GM23248 (cell line): ENCODE measurements at places on chromosomes 2 and 18.

- H3K4me1 ChIP-seq, result no peaks in the 10 kb centered on the region
- H3K27me3 ChIP-seq, result no peaks in the 10 kb centered on the region
- H3K27ac ChIP-seq, result no peak overlapping the region
- no peaks in the 10 kb centered on the region for H3K36me3 ChIP-seq
- DNase-seq, result peak; percentile 0
Observed at GRCh38 chr2:208820014-208820688, 413.6 kb downstream of the PTH2R start.

DNA sequence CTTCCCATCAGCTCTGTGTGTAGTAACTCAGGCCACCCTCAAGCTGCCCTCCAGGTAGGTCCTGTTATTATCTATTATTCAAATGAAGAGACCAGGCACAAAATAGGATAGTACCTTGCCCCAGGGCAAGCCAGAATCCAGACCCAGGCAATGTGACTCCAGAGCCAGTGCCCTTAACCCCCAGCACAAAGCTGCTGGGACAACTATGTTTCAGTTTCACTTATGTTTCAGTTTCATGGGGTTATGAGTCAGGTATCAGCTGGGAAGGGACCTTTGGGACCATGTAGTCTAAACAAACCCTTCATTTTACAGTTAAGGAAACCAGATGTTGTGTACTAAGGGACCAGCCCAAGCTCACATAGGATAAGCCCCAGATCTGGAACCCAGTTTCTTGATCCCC is 10.0 kb downstream of the HK2 start:
- no peaks in the 10 kb centered on the region for H3K27me3 ChIP-seq
- peak overlapping the region; percentile 55 for H3K4me3 ChIP-seq
- DNase-seq, result peak; percentile 87
- H3K4me1 ChIP-seq, result peaks cover 50% of the 10 kb centered on the region
- no peaks in the 10 kb centered on the region for H3K36me3 ChIP-seq
- peak overlapping the region; percentile 92 for H3K27ac ChIP-seq

- H3K27me3 ChIP-seq, result no peaks in the 10 kb centered on the region
- H3K4me3 ChIP-seq, result no peak overlapping the region
- H3K4me1 ChIP-seq, result no peaks in the 10 kb centered on the region
- no peaks in the 10 kb centered on the region for H3K36me3 ChIP-seq
- no peak for DNase-seq
Observed at GRCh38 chr2:181404472-181404871, 52.7 kb upstream of the ITGA4 start.

GRCh38 chr2:114157057-114157385 is 267.1 kb downstream of the ACTR3 start:
- no peaks in the 10 kb centered on the region for H3K27me3 ChIP-seq
- DNase-seq, result no peak
- H3K4me3 ChIP-seq, result no peak overlapping the region
- H3K4me1 ChIP-seq, result no peaks in the 10 kb centered on the region
- no peak overlapping the region for H3K27ac ChIP-seq

- H3K36me3 ChIP-seq, result no peaks in the 10 kb centered on the region
- H3K4me3 ChIP-seq, result no peak overlapping the region
- no peaks in the 10 kb centered on the region for H3K4me1 ChIP-seq
- H3K27me3 ChIP-seq, result no peaks in the 10 kb centered on the region
- DNase-seq, result peak; percentile 23
- no peak overlapping the region for H3K27ac ChIP-seq
Observed at GRCh38 chr2:106649306-106649705, 162.1 kb downstream of the CD8B2 start.

DNA sequence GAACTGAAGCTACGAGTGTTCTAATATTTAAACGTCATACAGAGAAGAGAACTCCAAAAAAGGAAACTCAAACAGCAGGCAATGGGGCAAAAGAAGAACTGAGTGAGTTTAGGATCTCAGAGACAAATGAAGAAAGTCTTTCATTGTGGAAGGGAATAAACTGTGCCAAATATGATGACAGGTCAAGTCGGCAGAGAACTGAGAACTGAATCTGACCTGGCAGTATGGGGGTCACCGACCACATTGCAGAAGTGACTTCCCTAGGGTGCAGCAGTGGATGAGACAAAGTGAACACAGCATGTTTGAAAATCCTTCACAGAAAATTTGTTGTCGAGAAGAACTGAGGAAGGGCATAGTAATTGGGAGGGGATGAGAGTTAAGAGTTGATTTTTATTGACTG is 55.9 kb downstream of the TTC21B start:
- peaks cover 26% of the 10 kb centered on the region for H3K36me3 ChIP-seq
- no peaks in the 10 kb centered on the region for H3K27me3 ChIP-seq
- no peak overlapping the region for H3K27ac ChIP-seq
- no peak for DNase-seq
- no peaks in the 10 kb centered on the region for H3K4me1 ChIP-seq
- no peak overlapping the region for H3K4me3 ChIP-seq

GRCh38 chr2:39399570-39399969 is 37.5 kb downstream of the MAP4K3 start:
- H3K27ac ChIP-seq, result no peak overlapping the region
- no peaks in the 10 kb centered on the region for H3K36me3 ChIP-seq
- no peak for DNase-seq
- no peaks in the 10 kb centered on the region for H3K27me3 ChIP-seq

GRCh38 chr2:174485788-174486562 is 854 bp downstream of the GPR155 start:
- H3K27me3 ChIP-seq, result no peaks in the 10 kb centered on the region
- peak overlapping the region; percentile 91 for H3K4me3 ChIP-seq
- no peaks in the 10 kb centered on the region for H3K36me3 ChIP-seq
- H3K4me1 ChIP-seq, result peaks cover 11% of the 10 kb centered on the region; the same call in 1 of the 2 replicates

DNA sequence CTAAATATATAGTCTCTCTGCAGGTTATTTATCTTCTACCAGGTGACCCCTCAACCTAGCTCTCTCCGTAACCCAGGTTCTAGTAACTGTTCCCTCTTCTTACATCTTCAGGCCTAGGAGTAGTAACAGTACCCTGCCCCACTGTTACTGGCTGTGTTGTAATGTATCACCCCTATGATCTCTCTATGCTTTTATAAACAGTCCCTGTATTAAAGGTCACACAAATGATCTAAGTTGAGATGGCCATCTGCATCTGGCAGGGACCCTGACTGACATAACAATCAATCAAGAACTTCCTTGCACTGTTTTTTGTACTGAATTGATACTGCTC is 219.7 kb upstream of the STK17B start:
- no peaks in the 10 kb centered on the region for H3K27me3 ChIP-seq
- no peak for DNase-seq
- peaks cover 3% of the 10 kb centered on the region; the same call in 1 of the 2 replicates for H3K4me1 ChIP-seq

- no peaks in the 10 kb centered on the region for H3K27me3 ChIP-seq
- no peaks in the 10 kb centered on the region for H3K4me1 ChIP-seq
- no peaks in the 10 kb centered on the region for H3K36me3 ChIP-seq
- no peak for DNase-seq
Observed at GRCh38 chr2:133085646-133086045, 415.6 kb upstream of the LYPD1 start.

DNA sequence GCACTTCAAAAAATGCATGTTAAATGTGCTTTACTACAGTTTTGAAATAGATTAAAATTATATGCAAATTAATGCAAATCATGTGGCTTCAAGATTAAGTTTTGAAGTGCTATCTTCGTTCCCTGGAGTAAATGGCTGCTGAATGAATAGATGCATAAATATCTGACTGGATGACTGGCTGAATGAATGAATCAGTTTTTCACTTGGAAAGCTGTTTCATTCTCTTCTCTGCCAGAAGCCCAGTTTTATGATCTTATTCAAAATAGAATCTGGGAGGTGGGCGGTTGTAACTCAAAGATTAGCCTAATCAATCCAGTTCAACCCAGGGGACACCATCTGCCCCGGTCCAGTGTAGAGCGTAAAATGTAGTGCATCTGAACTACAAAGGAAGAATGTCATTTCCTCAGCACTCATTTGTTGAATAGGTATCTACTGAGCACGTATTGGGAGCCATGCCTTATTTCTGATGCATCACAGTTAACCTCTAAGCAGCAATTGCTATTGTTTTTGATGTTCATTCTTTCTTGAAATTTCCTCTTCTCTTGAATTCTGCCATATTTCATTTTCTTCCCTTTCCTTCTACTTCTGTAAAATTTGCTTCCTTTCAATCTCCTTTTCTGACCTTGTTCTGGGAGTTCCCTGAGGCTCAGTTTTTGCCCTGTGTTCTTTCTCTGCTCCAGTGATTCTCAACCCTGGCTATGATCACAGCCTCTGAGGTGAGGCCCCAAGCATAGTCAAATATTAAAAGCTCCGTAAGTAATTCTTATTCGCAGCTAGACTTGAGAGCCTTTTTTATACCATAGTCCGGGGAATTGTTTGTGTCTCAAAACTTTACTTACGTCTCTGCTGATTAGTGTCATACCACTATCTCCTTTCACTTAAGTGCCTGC is 282.7 kb downstream of the PARD3B start:
- no peaks in the 10 kb centered on the region for H3K36me3 ChIP-seq
- DNase-seq, result no peak
- no peak overlapping the region for H3K27ac ChIP-seq
- H3K4me1 ChIP-seq, result no peaks in the 10 kb centered on the region
- no peak overlapping the region for H3K4me3 ChIP-seq

GRCh38 chr18:5726011-5726410 is 169.3 kb downstream of the TMEM200C start:
- H3K4me1 ChIP-seq, result no peaks in the 10 kb centered on the region
- no peaks in the 10 kb centered on the region for H3K27me3 ChIP-seq
- DNase-seq, result no peak
- H3K36me3 ChIP-seq, result no peaks in the 10 kb centered on the region
- H3K27ac ChIP-seq, result no peak overlapping the region
- no peak overlapping the region for H3K4me3 ChIP-seq

DNA sequence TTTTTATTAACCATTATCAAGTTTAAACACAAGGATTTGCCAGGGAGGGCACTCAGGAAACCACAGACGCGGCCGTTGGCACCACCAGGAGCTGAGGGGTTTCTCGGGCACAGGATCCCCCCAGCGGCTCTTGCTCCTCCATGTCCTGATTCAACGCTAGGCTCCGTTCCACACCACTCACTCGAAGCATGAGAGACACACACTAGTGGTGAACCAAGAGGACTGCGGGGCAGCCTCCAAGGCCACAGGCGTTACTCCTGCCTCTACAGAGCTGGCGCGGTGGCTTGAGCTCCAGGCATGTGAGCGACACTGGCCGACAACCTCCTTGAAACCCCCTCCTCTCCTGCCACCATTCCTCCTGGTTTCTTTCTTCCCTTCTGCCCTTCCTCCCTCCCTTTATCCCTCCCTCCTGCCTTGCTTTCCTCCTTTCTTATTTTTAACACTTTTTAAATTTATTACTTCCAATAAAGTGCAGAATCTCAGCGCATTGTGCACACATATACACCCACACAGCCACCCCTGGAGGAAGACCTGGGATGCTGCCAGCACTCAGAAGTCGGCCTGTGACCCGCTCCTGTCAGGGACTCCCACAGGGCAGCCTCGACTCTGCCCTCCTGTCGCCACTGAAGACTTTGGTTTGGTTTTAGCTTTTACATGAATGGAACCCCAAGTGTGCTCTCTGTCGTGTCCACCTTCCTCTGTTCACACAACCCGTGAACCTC is 21.7 kb downstream of the COX7A2L start:
- no peak overlapping the region for H3K4me3 ChIP-seq
- no peaks in the 10 kb centered on the region for H3K27me3 ChIP-seq
- no peak overlapping the region for H3K27ac ChIP-seq

DNA sequence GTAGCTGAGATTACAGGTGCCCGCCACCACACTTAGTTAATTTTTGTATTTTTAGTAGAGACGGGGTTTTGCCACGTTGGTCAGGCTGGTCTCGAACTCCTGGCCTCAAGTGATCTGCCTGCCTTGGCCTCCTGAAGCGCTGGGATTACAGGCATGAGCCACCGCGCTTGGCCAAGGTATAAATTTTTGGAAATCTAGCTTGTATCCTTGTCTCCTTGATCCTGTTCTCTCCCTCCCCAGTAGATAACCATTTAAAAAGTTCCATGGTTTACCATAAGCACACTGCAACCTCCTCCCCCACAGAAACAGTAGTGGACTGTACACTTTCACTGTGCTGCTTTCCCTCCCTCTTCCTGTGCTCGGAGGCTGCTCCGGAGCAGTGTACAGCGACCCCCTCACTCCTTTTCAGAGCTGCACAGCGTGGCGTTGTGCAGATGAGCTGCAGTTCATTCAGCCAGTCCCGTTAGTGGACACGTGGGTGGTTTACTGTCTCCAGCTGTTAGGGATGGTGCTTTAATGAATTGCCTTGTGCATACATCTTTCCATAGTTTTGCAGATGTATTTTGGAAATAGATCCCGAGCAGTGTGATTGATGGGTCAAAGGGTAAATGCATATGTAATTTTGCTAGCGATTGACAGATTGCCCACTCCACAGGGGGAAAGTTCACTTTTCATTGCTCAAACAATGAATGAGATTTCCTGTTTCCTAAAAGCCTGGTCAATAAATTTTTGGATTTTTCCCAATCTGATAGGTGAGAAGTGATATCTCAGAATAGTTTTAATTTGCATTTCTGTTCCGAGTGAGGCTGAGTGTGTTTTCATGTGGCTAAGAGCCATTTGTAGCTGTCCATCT is 14.8 kb downstream of the ASB1 start:
- DNase-seq, result no peak
- peaks cover 39% of the 10 kb centered on the region for H3K36me3 ChIP-seq
- no peaks in the 10 kb centered on the region for H3K27me3 ChIP-seq
- peak overlapping the region; percentile 100 for H3K27ac ChIP-seq

- H3K4me1 ChIP-seq, result no peaks in the 10 kb centered on the region
- no peak for DNase-seq
- no peaks in the 10 kb centered on the region for H3K27me3 ChIP-seq
- H3K4me3 ChIP-seq, result no peak overlapping the region
Observed at GRCh38 chr2:12737738-12738485, 21.2 kb downstream of the TRIB2 start.

DNA sequence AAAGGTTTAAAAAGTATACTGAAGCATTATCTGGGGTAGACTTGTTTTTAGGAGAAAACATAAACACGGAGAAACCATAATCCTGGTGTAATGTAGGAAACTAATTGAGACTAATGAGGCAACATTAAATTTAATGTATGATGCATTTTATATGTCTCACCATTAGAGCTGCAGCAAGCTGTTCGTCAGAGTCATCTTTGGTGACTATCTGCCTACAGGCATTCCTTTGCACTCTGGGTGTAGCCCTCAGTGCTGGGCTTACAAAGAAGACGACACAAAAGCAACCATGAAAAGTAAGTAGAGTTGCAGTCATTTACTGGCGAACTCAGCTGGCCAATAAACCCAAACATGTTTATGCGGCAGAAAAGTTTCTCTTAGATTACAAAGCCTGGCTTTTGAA is 415.3 kb upstream of the ZEB2 start:
- no peak overlapping the region for H3K4me3 ChIP-seq
- DNase-seq, result no peak
- peaks cover 17% of the 10 kb centered on the region for H3K4me1 ChIP-seq
- no peaks in the 10 kb centered on the region for H3K27me3 ChIP-seq
- no peaks in the 10 kb centered on the region for H3K36me3 ChIP-seq

DNA sequence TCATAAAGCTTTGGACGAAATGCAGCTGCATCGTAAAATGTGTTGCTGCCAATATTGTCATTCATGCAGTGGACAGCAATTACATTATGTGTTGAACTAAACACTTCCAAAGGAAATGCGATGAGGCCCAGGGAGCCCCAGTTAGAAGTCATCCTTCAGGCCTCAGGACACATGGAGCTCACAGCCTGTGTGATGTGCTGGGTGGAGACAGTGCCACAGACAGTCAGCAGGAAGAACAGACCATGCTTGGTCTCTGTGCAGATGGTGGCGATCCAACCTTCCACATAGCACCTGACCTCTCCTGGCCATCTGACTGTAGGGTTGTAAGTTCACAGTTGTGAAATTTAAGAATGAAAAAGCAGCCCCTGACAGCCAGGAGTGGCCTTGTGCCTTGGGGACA is 118.3 kb upstream of the ALKAL2 start:
- no peak overlapping the region for H3K27ac ChIP-seq
- H3K4me1 ChIP-seq, result no peaks in the 10 kb centered on the region
- H3K27me3 ChIP-seq, result no peaks in the 10 kb centered on the region
- no peak for DNase-seq
- no peaks in the 10 kb centered on the region for H3K36me3 ChIP-seq

- H3K4me3 ChIP-seq, result no peak overlapping the region
- H3K27me3 ChIP-seq, result no peaks in the 10 kb centered on the region
- peak; percentile 35 for DNase-seq
Observed at GRCh38 chr2:18626958-18627650, 37.7 kb upstream of the NT5C1B start.
